IMR-90 (cell line): ENCODE measurements at places on chromosomes 2 and 18. TPM values are rescaled to one million over a fixed set of nuclear protein-coding genes. Genes with fewer than 3 reads are reported as not detected.

ARHGAP28 gene
- 1.3 and 1.8 TPM in 2 replicates for polyA plus RNA-seq

SCN9A gene
- 33.7 and 40.1 TPM in 2 replicates for polyA plus RNA-seq

KCNE4 gene
- polyA plus RNA-seq: 6.8 and 8.1 TPM in 2 replicates

SNORC gene
- polyA plus RNA-seq: 0.67 and 0.79 TPM in 2 replicates

GREB1 gene
- polyA plus RNA-seq: 0.05 TPM in 1 of 2 replicates, not detected in the other

IRS1 gene
- 37.1 and 44.5 TPM in 2 replicates for polyA plus RNA-seq

MEIS1 gene
- 51.8 and 54.4 TPM in 2 replicates for polyA plus RNA-seq

ANKRD62 gene
- polyA plus RNA-seq: not detected in 2 replicates

SERPINB13 gene
- polyA plus RNA-seq: not detected in 2 replicates

HOXD12 gene
- polyA plus RNA-seq: not detected in 2 replicates

ONECUT2 gene
- polyA plus RNA-seq: 0.01 and 0.02 TPM in 2 replicates

- no peak for DNase-seq
Measured at GRCh38 chr2:207151048-207151447, 14.7 kb downstream of the KLF7 start.

- DNase-seq: peak; percentile 88
Measured at GRCh38 chr2:9228088-9228751, 21.6 kb downstream of the ASAP2 start.

DNA sequence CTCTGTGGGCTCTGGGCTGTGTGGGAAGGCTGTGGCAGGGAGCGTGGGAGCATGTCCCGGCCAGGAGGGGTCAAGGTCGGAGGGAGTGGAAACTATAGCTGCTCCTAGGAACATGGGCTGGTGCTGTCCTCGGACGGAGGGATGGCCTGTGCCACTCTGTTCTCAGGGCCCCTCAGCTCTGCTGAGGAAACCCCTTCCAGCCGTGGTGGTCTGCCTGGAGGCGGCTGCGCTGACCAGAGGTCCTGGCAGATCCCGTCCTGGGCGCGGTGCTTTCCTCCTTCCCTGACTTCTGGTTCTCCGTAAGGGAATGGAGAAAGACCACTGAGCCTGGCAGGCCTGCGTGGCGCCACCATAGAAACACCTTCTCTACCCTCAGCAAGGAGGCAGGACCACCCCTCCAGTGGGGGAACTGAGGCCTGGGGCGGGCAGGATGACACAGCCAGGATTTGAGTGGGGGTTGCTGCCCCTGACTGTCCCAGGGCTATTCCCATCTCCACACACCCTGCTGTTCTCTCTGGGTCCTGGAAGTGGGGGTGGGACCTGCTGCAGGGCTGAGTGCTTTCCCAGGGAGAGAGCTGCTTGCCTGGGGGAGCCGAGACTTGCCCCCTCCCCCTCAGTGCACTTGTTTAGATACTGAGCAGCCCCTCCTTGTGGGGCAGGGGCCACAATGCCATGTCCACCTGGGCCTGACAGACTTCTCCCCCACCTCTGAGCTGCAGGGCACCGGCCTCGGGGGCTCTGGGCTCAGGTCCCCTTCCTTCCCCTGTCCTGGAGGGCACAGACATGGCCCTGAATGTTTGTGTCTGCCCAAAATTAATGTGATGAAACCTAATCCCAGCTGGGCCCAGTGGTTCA, 301.0 kb upstream of the HS6ST1 start:
- no peak for DNase-seq

DNA sequence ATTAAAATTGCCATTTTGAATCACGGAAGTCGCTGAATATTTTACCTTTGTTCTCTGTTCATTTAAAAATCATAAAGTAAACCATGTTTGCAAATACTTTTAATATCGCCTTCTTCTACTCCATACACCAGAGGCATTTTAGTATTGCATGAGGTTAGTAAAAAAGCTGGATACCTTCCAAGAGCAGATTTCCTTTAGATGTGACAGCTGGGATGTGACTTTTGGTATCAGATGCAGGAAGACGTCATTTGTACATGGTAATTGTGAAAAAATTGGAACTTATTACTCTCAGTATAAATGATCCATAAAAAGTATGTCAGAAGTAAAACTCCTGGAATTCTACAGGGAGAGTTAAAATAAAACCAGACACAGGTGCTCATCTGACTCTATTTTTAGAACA, 89.5 kb downstream of the SLC4A10 start:
- no peak for DNase-seq

DNA sequence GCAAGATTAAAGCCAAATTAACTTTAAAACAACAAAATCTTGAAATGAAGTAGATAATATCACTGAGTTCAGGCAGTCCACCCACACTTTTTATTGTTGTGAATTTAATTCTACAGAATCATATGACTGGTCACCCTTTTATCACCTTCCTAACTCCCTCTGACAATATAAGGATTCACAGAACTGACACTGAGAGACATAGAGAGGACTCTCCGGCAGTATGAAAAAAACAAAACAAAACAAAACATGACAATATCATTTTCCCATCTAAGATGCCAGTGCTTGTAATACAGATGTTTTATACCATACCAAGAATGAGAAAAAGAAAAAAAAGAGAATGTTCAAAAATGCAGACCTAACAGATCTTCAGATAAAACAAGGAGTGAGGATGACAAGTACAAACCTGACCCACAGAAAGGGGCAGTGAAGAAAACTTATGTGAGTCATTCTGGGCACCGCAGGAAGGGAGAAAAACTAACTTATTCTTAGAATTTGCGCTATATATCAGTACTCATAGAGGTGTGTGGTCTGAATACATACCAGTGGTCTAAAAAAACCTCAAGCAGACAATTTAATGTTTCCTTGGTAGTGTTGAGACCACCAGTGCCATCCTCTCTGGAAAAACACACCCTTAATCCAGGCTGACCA, 136.6 kb downstream of the ZAP70 start:
- peak; percentile 18 for DNase-seq

GRCh38 chr2:168434146-168434545, 21.9 kb upstream of the CERS6 start:
- no peak for DNase-seq

- DNase-seq: no peak
Measured at GRCh38 chr2:182941121-182941722, 74.8 kb upstream of the FRZB start.

DNA sequence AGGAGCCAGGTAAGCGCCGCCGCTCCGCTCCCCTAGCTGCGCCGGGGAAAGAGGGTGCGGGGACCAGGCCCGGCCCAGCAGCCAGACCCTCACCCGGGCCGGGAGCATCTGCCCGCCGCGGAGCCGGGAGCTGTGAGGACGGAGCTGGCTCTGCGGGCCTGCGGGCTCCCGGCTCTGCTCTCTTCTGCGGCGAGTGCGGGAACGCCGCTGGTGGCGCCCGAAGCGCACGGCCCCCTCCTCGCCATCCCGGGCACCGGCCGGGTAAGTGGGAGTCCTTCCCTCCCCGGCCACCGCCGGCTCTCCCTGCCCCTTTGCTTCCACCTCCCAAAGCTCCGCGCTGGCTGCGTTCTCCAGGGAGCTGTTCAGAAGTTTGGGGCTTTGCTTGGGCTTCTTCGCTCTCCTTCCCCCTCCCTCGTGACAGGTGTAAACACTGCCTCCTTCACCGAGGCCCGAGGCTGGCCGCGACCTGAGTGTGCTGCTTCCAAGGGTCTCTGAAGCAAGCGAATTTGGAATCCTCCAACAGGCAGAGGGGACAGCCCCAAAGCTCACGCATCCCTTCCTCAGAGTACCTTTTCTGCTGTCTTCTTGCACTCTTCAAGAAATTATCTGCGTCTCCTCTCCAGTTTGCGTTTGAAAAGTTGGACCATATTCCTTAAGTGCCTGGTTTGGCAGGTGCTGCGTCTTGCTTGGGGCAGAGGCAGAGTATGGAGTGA, 632 bp downstream of the AFTPH start:
- DNase-seq: peak; percentile 7

DNA sequence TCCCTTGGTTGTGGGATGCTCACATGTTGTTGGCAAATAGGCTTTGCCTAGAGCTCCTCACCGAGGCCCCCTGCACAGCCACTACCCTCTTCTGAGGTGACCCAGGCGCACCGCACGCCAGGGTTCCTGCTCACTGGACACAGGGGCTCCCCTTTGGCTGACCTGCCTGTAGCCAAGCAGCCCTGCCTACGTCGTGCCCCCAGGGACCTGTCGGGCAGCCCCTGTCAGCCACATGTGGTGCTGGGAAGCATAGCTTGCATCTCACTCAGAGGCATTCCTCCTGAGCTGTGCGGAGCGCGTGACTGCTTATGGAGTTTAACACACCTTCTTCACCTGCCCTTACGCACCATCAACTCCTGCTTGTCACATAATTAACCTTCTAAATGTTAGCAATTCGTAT, 116.3 kb downstream of the ZNF236 start:
- DNase-seq: no peak

DNA sequence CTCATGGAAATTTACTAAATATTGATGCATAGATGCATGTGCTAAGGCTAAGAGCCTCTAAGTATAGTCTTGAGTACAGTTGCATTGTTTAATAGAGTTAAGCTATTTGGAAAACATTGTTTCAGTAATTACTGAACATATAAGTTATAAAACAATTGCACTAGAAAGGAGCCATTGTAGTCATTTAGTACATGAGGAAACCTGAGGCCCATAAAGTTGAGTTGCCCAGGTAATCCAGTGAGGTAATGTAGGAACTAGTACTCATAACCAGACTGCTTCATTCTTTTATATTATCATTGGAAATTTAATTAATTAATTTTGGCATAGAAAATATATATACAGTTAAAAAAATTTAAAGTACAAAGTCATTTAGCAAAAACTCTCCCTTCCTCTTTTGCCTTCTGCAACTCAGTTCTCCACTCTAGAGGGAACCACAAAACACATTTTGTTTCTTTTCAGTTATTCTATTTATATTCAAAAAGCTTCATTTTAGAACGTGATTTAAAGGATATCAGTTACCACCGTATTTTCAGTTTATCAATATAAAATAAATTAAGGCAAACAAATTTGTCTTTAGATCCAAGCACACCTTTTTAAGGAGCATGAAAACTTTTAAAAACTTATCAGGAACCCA, 27.8 kb upstream of the TBR1 start:
- DNase-seq: no peak

DNA sequence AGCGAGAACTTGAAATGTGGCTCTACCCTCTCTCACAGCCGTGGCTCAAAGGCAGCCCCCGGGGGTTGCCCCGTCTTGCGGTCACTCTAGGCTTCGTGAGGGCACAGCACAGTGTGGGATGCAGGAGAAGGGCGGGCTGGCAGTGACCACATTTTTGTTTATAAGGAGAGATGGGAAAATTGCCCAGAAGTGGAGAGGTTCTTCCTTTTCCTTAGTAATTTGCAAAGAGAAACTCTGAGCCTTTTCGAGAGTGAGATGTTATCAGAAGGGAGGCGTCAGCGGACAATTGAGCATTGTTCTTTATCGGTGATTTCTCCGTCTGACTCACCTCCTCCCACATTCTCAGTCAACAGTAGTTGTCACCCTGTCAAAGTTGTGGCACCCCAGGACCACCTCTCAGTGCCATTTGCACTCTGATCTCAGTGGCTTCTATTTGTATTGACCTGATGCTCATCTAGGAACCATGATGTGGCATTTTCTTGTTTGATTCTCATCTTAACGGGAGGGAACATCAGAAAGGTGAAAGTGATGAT, 89.6 kb downstream of the ACAA2 start:
- peak; percentile 51 for DNase-seq

DNA sequence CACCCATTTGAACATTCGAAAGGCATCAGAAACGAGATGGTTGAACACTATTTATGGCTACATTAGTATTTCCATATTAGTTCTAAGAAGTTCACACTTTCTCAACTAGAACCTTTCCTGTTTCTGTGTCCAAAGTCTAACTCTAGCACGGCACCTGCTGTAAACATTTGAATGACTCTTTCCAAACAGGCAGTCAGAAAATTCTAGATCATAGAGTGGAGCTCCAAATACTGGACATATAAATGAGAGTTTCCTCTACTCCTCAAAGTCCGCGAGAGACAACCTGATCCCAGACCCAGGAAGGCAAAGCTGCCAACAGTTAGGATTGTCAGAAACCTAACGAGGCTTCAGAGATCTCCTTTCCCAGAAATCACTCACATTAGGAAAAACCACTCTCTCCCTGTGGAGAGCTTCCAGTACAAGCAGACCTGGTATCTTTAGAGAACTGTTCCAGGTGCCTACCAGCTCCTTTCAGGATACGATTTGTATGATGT, 10.6 kb downstream of the RND3 start:
- DNase-seq: peak; percentile 28

DNA sequence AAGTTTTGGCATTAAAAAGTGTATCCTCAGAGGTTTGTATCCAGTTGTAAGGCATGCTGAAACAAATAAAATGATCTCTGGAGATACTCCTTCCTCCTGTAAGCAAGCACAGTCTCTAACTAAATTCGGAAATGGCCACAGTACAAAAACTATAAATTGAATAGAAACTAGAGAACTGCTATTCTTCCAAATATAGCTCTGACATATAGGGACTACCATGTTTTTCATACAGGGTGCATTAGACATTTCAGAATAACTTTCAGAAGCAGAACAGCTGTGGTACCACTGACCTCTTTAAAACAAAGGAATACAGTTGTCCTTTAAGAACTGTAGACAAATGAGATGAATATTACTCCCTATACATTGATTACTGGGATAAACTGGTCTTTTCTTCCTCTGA, 568.5 kb downstream of the ARHGAP15 start:
- DNase-seq: no peak

DNA sequence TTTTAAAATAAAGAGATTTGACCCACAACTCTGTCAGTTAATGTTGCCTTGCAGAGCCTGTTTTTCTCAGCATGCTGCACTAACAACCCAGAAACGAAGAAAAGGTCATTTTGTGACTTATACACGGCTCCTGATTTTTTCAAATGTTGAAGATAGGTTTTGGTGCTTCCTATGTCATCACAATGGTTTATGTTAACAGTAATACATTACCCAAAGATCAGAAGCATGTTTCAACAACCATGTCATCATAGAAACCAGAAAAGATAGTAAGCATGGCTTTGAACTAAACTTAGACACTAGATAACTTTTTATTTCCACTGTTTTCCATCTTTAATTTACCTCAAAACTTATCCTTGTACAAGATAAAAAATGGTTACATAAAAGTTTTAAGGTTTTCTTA, 10.1 kb downstream of the BAZ2B start:
- DNase-seq: peak; percentile 63

DNA sequence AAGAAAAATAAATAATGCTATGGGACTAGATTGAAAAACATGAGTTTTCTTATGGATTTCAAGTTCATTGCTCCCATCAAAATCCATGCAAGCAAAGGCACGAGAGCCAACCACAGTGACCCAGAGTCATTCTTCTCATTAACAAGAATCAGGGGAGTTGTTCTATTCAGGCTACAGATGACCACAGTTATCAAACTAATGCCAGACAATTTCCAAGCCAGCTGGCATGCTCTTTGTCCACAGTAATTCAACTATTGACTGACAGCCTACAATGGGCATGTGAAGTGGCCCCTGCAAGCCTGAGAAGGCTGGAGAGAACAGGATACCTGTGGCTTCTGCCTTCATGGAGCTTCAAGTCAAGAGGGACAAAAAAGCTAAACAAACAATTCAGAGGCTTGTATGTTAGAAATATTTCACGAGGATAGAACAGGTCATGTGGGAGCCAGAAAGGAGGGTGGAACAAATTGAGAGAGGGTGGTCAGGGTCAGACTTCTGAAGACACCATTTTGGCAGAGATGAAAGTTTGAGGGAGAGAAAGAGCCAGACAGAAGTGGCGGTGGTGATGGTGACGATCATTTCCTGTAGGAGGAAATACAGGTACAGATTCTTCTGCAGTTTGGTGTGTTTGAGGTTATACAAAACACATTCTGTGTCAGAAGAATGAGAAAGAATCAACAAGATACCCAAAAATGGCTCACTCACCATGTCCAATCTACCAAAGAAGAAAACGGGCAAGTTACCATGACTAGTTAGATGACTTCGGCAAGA, 732.4 kb downstream of the RNF144A start:
- DNase-seq: no peak
